ENCODE measurements at places on chromosomes 12 and 14.
A peak's percentile ranks its signal among the peaks of the same experiment; 100 is the strongest.

- DNase-seq: no peak
Measured at GRCh38 chr14:71264260-71264659, 357.0 kb downstream of the PCNX1 start.

GRCh38 chr12:104463368-104463767 lies 6.6 kb downstream of the CHST11 start:
- DNase-seq: no peak

DNA sequence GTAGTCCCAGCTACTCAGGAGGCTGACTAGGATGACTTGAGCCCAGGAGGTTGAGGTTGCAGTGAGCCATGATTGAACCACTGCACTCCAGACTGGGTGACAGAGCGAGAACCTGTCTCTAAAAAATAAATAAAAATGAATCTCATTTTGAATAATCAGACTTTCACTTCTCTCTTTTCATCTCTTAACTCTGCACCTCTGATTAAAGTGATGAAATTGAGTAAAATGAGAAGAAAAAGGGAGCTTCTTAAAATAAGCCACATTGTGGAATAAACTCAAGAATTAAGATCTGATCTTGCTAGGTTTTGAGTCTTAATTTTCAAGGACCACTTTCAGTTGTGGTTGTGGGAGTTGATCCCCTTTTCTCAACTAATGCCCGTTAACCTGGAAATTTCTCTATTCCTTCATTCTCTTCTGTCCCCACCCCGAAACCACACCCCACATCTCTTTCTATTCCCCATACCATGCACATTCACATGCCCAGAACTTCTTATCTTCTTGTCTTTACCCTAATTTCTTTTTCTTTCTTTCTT lies 70.9 kb upstream of the ETV6 start:
- DNase-seq: peak; percentile 22

GRCh38 chr14:70808416-70809224 lies 693 bp downstream of the MAP3K9 start:
- no peak for DNase-seq

- DNase-seq: no peak
Measured at GRCh38 chr12:87793131-87793530, 236.1 kb downstream of the C12orf50 start.

- DNase-seq: no peak
Measured at GRCh38 chr12:57027805-57028153, 11.4 kb upstream of the TAC3 start.

GRCh38 chr12:74906224-74906623 lies 303.4 kb downstream of the KCNC2 start:
- DNase-seq: peak; percentile 32

GRCh38 chr12:115371711-115372110 lies 687.7 kb upstream of the TBX3 start:
- DNase-seq: no peak

- peak; percentile 64 for DNase-seq
Measured at GRCh38 chr14:100621806-100622205, 34.6 kb upstream of the BEGAIN start.

- DNase-seq: no peak
Measured at GRCh38 chr14:92459950-92460421, 53.6 kb upstream of the RIN3 start.

GRCh38 chr14:74893614-74894091 lies 11.9 kb downstream of the DLST start:
- no peak for DNase-seq

DNA sequence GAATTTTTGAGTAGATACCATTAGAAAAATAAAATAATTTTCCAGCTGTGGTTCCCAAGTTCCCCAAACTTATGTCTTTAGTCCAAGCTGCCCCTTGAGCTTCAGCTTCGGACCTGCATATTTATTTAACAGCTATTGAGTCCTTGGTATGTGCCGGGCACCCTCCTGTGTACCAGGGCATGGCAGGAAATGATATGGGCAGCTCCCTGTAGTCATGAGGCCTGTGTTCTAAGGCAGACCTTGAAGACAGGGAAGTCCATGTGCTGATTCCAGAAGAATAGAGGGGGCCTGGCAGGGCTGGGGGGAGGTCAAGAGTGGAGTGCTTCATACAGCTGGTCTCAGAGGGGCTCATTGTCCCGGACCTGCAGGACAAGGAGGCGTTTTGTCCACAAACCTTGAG lies 29.2 kb downstream of the TRAF3 start:
- DNase-seq: no peak

DNA sequence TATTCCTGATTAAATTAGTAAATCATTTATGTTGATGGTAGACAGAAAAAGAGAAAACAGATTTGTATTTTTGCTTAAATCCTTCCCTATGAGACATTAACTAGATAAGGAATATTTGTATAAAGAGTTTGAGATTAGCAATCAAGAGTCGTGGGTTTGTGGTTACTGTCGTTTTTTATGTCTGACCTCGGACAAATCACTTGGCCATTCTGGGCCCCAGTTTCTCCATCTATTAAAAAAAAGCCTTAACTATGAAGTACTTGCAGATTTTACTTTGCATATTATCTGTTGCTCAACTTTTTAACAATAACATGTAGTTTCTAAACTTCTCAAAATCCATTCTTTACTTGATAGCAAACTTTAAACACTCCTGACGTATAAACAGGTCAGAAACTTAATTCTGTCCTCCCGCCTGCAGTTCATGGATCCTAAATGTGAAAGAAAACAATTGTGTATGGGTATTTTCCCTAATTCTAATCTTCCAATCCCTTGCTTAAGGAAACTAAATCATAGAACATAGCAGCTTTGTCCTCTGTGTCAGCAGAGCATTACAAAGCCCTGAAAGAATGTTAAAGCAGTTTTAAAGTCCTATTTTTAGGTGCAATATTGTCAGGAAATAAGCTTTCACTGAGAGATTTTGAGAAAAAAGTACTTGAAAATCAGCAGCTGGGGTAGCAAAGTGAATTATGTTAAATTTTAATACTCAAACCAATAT lies 118.2 kb downstream of the GPR135 start:
- no peak for DNase-seq

- no peak for DNase-seq
Measured at GRCh38 chr14:102486513-102487203, 22.9 kb downstream of the ANKRD9 start.

DNA sequence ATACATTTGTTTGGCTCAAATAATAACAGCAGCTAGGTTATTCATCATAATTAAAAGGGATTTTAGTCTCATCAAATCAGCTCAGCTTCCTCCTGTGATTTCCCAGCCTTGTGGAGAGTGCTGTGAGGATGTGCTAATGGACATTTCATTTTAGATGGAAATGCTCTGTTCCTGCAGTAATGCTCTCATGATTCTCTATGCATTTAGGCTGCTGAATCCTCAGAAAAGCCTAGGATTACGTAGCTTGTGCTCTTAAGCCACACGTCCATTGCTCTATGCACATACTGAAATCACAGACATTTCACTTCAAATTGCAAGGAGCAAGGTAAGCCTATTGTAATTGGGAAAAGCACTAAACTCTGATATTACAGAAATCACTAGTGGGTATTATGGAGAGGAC lies 226.6 kb upstream of the TMEM260 start:
- no peak for DNase-seq

- no peak for DNase-seq
Measured at GRCh38 chr12:131990980-131991305, 41.2 kb downstream of the EP400 start.

DNA sequence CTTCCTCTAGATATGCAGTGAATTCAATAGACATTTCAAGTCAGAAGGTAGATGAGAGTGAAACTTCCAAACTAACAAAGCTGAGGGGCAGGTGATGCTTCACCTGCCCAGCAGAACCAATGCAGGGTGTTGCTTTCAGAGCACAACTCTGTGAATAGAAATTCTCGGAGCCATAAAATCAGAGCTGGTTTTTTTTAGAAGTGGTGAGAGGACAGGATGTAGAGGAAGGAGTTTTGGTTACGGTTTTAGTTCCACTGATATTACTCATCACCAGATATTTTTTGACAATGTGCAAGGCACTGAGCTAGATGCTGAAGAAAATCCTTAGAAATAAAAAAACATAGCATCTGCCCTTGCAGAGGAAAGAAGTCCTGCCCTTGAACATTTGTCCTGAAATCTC lies 62.2 kb downstream of the BMP4 start:
- DNase-seq: no peak

GRCh38 chr12:10551375-10551774 lies 45.7 kb downstream of the EIF2S3B start:
- DNase-seq: no peak

DNA sequence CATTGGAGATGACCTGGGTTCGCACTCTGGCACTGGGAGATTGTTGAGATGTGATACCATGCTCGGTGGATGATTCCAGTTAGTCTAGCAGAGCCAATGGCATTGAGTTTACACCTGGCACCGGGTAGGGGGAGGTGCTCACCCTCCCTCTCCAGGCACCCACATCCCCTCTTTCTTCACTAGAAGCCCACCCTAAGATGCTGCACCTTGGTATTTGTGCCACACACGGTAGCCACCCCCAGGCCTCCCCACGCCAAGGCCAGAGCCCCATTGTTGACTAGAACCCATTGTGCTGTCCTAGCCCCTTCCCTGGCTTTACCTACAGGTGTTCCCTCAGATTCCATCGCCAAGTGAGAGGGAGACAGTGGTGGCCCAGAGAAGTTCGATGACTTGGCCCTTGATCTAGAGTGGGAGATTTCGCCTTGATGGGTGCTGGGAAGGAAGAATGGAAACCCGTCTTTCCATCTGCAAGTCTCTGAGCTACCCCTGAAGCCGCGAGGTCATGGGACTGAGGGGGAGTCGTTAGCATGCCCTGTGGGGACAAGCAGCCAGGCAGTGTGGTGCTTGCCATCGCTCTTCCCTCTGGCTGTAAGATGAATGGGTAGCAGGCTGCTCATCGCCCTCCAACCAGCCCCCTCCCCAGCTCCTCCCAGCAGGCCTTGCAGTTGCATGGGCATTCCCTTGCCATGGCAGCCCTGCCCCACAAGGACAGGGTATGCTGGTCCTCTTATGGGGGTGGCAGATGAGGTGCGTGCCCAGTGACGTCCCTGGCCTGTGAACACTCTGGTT lies 8.7 kb downstream of the CCND2 start:
- DNase-seq: no peak

DNA sequence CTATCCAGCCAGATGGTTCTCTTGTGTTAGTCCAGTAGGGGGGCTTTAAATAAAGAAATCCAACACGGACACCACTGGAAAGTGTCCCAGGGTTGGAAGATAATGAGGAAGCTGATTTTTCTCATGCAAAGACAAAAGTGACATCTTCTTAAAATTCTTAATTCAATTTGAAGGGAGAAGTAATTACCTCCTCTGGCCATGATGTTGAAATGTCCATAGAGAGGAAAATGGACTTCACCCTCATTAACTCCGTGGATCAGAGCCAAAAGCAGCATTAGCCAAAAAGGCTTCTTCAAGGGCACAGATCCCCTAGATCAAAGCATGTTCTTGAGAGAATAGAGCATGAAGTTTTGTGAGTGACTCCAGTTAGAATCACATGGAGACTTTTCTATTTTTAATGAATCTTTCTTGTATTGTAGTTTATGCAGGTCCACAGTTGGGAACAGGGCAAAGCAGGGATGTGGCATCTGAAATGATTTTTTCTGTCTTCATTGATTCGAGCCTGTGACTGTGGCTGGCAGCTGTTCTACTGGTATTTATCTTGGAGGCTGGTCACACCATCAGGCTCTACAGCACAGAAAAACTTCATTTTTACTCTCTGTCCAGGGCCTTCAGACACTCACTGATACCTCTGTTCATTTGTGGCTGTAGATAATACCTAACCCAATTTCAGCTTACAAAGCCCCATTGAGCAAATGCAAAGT lies 1002.5 kb downstream of the AACS start:
- DNase-seq: no peak

- peak; percentile 85 for DNase-seq
Measured at GRCh38 chr12:153080-153746, 60.7 kb downstream of the SLC6A12 start.

GRCh38 chr12:87930033-87930432 lies 99.2 kb downstream of the C12orf50 start:
- no peak for DNase-seq

GRCh38 chr12:2624543-2625288 lies 170.1 kb upstream of the FKBP4 start:
- DNase-seq: peak; percentile 49

GRCh38 chr14:51041883-51042282 lies 53.0 kb downstream of the TRIM9 start:
- no peak for DNase-seq

- DNase-seq: no peak
Measured at GRCh38 chr12:116948298-116948697, 37.5 kb downstream of the FBXW8 start.

GRCh38 chr14:91350813-91351511 lies 66.7 kb downstream of the CCDC88C start:
- DNase-seq: peak; percentile 76

DNA sequence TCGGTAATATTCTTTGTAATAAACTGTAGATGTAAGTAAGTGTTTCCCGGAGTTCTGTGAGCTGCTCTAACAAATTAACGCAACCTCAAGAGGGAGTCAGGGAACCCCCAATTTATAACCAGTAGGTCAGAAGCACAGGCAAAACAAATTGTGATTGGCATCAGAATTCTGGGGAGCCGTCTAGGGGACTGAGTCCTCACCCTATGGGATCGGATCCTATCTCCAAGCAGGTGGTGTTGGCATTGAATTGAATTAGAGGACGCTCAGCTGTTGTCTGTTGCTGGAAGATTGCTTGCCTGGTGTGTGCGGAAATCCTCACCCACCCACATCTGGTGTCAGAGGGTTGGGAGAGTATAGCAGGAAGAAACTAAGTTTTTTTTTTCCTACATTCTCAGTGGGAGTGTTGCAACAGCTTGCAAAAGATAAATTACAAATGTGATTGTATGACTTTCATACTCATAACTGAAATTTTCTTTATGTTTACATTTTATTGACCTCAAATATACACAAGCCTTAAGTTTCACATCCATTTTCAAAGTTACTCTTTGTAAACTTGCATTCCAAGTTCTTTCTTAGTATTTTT lies 5.5 kb downstream of the TMEM52B start:
- no peak for DNase-seq

DNA sequence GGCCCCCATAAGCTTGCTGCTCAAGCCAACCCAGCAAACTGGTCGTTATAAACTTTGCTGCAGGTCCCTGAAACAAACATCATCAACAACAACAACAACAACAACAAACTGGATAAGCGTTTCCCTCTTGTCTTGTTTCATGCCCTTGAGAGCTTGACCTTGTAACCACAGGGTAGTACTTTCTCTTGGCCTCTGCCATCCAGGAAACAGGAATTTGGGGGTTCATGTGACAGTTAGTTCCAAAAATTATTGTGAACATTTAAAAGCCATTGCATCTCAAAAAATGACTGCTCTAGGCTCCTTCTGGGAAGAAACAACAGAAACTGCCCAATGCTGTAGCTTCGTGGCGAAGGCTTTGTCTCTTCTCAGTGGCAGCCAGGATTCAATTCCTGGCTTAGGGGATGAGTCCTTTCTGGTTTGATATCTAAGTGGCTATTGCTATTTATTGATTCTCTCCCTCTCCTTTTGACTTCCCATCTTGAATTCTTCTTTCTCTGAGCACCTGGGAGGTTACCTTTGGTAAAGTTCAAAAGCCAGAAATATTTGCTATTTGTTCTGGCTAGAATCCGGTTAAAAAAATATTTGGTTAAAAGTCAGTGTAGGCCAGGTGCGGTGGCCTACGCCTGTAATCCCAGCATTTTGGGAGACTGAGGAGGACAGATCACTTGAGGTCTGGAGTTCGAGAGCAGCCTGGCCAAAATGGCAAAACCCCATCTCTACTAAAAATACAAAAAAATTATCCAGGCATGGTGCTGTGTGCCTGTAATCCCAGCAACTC lies 52.0 kb upstream of the CPM start:
- DNase-seq: no peak

GRCh38 chr12:46506198-46506597 lies 133.6 kb upstream of the SLC38A2 start:
- DNase-seq: no peak
